Urothelium cell line (cell line): ENCODE measurements at places on chromosomes 1 and 21.

DNA sequence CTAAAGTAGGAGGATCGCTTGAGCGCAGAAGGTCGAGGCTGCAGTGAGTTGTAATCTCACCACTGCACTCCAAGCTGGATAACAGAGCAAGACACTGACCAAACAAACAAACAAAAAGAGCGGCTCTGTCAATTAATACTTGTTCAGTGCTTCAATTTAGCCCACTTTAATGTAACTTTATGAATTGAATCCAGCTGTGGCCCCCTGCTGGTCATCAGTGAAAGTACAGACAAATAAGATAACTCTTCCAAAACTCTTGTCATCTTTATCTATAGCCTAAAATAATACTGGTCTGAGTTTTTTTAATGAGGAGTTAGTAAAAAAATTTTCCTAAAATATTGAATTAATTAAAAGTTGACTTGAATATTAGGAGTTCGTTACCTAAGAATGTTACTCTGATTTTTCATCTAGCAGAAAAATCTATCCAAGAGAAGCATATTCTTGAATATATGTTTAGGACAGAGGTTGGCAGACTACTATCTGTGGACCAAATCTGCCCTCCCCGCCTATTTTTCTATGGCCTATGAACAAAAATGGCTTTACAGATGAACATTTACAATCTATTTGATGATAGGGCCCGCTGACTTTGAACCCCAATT lies 26.1 kb downstream of the ATP5PF start:
- DNase-seq, result peak; percentile 32

- no peak for DNase-seq
These were observed 56.6 kb downstream of the ATG4C start for GRCh38 chr1:62840555-62840954.

- DNase-seq, result no peak
These were observed 579 bp downstream of the PTCH2 start for GRCh38 chr1:44842486-44842861.

- DNase-seq, result no peak
These were observed 87.5 kb downstream of the ATP5PO start for GRCh38 chr21:33828083-33828482.

DNA sequence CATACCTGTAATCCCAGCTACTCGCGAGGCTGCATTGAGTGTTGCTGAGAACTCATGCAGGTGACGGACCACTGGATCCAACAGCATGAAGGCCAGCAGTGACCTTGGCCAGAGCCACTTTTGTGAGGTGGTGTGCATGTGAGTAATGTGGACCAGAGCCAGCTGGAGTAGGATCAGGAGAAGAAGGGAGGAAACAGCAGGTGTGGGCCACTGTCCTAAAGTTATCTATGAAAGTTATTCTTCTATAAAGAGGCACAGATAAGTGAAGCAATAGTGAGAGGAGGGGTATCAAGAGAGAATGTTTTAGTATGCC lies 47.8 kb downstream of the TCP10L start:
- DNase-seq, result no peak

GRCh38 chr1:14519976-14520375 lies 78.5 kb upstream of the KAZN start:
- no peak for DNase-seq

DNA sequence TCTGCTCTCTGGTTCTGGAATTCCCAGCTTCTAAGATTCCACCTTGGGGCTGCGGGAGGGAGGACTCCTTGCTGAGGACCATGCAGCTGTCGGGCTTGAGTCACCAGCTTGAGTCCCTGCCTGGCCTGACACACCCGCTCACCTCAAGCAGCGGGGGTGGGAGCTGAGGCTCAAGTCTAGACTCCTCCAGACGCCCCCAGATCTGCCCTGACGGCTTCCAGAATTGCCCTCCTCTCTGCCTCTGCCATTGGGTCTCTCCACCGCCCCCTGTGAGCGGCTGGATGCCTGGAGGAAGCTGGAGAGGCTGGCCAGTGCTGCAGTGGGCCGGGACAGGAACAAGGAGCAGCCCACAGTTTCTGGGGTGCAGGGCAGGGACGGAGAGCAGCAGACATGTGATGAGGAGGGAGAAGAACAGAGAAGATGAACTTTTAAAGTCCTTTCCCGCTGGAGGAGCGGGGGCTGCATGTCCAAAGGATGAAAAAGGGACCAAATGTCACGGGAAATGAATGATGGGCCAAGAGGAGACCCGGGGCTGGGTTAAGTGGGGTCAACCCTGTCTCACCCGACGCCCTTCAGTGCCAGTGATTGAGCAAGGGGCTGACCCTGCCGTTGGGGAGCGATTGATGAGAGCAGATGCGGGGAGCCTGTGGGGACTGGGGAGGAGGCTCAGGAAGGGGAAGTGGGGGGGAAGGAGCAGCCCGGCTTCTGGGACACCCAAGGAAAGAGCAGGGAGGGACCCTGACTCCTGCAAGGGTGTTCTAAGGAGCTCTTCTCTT lies 13.5 kb downstream of the CRABP2 start:
- peak; percentile 68 for DNase-seq

GRCh38 chr1:85585799-85586198 lies 5.2 kb downstream of the CCN1 start:
- DNase-seq, result no peak

DNA sequence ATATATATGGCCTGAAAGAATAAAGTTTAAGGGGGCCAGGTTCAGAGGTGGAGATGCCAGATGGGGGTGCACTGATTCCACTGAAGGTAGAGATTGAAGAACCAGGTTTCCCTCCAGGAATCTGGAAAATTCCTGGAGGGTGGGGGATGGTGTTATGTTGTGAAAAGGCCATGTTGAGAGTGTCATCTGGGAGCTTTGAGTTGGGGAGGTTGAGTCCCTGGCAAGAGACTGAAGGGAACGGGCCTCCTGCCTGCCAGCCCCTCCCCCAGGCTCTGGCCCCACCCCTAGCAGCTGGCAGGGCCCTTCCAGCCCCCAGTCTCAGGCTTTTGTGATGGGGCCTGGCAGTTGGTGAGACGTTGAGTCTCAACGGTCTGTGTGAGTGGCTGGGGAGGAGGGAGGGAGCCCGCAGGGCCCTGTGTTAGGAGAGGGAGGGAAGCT lies 4.1 kb downstream of the PTPRU start:
- DNase-seq, result no peak

DNA sequence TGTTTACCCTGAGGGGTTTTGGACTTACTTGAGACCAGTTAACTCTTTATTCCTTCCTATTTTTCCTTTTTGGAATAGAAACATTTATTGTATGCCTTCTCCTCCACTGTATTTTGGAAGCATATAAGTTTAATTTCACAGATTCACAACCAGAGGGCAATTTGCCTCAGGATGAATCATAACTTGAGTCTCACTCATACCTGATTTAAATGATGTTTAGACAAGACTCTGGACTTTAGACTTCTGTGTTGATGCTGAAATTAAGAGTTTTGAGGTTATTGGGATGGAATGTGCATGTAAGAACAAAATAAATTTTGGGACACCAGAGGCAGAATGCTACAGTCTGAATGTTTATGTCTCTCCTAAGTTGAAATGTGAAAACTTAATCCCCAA lies 7.1 kb upstream of the ADAM30 start:
- DNase-seq, result no peak

DNA sequence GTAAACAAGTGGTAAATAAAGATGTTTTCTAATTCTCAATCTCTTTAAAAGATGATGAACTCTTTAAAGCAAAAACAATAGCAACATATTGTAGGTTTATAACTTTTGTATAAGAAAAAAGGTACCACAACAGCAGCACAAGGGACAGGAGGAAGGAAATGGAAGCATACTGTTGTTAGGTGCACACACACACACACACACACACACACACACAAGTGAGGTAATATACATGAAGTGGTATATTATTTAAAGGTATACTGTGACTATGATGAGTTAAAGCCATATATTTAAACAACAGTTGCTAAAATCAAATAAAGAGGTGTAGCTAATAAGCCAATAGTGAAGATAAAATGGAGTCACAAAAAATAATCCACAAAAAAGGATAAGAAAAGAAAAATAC lies 20.0 kb downstream of the PPP1R15B start:
- no peak for DNase-seq

- no peak for DNase-seq
These were observed 646 bp downstream of the IER5 start for GRCh38 chr1:181089017-181089675.

DNA sequence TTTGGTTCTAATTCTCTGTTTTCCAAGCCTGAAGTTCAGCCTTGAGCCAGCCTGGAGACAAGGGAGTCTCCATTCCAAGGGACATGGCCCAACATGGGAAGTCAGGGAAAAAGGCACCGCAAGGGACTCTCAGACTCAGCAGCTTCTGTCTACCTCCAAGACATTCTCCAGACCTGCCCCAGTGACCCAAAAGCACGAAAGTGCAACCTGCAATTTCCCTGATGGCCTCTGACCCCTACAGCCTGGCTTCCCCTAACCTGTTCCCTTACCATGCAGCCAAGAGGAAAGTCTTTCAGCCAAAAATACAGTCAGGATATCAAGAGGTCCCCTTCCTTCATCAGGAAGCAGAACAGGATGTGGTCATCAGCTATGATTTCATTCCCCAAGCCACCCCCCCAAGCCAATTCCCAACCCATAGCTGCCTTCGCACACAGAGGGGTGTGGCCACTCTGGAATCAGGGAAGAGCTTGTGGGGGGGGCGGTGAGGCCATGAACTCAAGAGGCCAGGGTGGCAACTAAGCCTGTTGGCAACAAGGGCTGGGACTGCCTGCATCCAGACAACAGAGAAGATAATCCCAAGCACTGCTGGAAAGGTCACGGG lies 59.2 kb downstream of the TIAM1 start:
- peak; percentile 85 for DNase-seq

- DNase-seq, result no peak
These were observed 50.1 kb upstream of the CACYBP start for GRCh38 chr1:174949645-174950044.

- DNase-seq, result no peak
These were observed 231.9 kb downstream of the TRABD2B start for GRCh38 chr1:47765236-47765635.

- DNase-seq, result no peak
These were observed 127.1 kb upstream of the ARHGEF16 start for GRCh38 chr1:3327389-3327702.

- no peak for DNase-seq
These were observed 128.1 kb upstream of the ZNF648 start for GRCh38 chr1:182189535-182190066.

DNA sequence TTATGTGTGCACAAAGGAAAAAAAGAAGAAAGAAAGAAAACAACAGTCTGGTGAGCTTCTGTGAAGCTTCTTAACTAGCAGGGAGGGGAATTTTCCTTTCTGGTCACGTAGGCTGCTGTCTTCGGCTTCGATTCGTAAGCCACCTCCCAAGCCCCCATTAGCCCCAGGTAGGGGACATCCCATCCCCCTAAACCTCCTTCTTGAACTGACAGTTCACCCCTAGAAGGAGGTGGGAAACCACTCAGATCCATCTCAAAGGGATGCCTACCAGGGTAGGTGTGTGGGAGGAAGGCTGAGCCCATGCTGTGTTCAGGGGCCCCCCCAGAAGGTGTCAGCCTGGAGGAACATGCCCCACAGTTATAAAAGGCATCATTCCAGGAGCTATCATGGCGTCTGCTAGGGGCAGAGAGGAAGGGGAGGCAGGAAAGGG lies 25.8 kb downstream of the CD247 start:
- DNase-seq, result no peak

- DNase-seq, result no peak
These were observed 9.5 kb downstream of the PKNOX1 start for GRCh38 chr21:42983869-42984268.

DNA sequence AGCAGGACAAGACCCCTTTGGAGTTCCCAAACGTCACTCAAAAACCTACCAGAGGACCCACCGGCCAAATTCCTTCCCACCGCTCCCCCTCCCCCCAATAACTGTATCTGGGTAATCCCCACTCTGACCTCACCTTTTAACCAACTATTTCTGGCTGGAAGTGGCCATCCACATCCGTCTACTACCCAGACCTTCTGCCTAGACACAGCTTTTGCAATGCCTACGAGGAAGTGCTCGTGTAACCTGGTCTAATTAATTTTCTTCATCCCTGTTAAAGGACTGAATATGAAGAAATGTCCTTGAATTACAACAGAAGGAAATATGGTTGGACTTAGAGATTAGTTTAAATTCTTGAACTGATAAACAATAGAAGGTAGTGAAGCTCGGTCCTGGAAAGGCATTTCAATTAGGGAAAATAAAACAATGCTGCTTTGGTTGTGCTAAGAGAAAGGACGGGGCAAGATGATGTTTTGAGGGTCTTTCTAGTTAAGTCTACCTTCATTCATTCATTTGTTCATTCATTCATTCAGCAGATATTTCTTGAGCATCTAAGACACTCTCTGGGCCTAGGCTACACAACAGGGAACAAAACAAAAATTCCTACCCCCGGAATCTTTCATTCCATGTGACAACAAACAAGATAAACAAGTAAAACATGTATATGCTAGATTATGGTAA lies 18.8 kb downstream of the AVPR1B start:
- DNase-seq, result no peak

- DNase-seq, result peak; percentile 44
These were observed 115.4 kb upstream of the HOOK1 start for GRCh38 chr1:59699227-59699847.

- DNase-seq, result no peak
These were observed 15.8 kb downstream of the PRXL2B start for GRCh38 chr1:2602311-2602835.

- peak; percentile 44 for DNase-seq
These were observed 708 bp upstream of the ZNF362 start for GRCh38 chr1:33255347-33256220.

GRCh38 chr1:51549016-51549619 lies 30.1 kb upstream of the EPS15 start:
- no peak for DNase-seq

- DNase-seq, result no peak
These were observed 1.7 kb upstream of the SPRR2B start for GRCh38 chr1:153072806-153073726.

GRCh38 chr1:64473367-64473766 lies 3.4 kb downstream of the CACHD1 start:
- DNase-seq, result no peak

- no peak for DNase-seq
These were observed 27.7 kb upstream of the PTGFRN start for GRCh38 chr1:116881879-116882520.

DNA sequence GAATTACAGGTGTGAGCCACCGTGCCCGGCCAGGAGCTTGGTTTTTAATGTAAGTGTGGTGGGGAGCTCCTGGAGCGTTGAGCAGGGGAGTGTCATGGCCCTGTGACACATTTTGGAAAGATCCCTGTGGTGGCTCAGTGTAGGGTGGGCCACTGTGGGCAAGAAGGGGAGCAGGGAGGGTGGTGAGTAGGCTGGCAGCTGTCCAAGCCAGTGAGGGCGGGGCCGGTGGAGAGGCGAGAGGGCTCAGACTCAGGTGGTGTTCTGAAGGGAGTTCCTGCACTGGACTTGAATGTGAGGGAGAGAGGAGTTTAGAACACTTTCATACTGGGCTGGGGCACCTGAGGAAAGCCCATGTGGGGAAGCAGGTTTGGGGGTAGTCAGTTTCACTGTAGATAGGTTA lies 3.1 kb upstream of the EVA1B start:
- DNase-seq, result no peak

GRCh38 chr1:53380296-53380695 lies 52.4 kb upstream of the LRP8 start:
- DNase-seq, result no peak
